Activated naive CD4-positive, alpha-beta T cell treated with anti-CD3 and anti-CD28 coated beads, Interleukin-2, amount 50 U/mL, for 16 hours (primary cell): ENCODE measurements at places on chromosomes 11 and 22.

DNA sequence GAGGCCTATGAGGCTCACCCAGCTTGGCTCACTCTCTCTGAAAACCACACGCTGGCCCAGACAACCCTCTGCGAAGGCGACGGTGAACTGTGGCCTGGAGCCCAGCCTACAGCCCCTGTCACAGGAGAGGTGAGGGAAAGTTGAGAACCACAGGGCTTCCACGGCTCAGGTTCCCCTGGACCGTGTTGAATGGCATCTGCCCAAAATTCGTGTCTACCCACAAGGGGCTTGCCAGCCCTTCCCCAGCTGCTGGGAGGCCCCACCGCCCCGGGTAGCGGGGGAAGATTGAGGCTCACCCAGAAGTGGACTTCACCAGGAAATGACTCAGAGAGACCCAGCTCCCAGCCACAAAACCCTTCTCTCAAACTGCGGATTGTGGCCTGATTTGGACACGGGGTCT lies 197.1 kb downstream of the CTTN start:
- no peak for DNase-seq

- DNase-seq, result no peak
These were observed 6.8 kb downstream of the TRPM5 start for GRCh38 chr11:2437516-2437915.

DNA sequence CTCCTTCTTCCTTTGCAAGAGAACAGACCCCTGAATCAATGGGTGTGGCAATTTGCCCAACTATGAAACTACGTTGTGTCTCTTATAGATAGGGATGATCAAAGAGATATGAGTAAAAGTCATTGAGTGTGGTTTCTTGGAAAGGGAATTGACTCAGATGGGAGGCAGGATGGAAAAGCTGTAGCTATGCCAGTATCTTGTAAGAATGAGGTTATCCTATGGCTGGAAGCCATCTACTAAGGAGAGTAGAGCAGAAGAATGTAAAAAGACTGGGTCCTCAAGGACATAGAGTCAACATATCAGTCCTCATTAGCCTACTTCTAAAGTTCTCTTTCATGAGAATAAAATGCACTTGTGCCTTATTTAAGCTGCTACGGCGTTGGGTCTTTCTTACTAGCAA lies 78.9 kb upstream of the POU2AF2 start:
- DNase-seq, result no peak

GRCh38 chr11:104246590-104246989 lies 82.6 kb upstream of the PDGFD start:
- no peak for DNase-seq

GRCh38 chr11:33444835-33445594 lies 187.8 kb downstream of the HIPK3 start:
- no peak for DNase-seq

GRCh38 chr11:82996966-82997606 lies 74.6 kb downstream of the RAB30 start:
- no peak for DNase-seq

DNA sequence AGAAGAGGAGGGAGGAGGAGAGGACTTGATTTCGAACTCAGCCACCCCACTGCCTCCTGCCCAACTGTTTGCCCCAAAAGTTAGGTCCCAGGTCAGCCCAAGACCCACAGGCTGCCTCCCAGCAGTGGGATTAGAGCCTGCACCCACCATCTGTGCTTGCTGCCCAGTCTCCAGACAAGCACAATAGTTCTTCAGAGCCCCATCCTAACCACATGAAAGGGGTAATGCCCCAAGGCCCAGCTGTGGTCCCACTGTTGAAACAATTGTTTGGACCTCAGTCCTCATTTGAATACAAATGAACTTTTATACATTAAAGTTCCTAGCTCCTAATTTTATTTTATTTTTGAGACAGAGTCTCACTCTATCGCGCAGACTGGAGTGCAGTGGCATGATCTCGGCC lies 5.4 kb upstream of the VPS51 start:
- DNase-seq, result no peak

- no peak for DNase-seq
These were observed 1.4 kb downstream of the FLRT1 start for GRCh38 chr11:64037027-64037634.

DNA sequence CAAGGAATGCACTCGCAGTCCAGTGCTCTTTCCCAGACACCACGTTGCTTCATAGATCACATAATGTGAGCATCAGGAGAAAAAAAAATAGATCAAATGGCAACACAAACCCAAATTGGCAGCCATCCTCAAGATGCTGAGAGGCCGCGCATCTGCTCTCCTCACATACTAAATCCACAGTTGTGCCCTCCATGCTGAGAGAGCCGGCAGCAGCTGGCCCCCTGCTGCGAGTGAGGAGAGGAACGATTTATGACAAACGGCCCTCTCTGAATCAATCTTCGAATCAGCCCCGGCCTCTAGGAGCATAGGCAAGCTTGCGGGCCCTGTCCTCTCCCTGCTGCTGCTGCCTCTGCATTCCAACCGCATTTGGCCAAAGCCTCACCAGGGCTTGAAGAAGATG lies 159.9 kb upstream of the TENM4 start:
- DNase-seq, result no peak

GRCh38 chr22:44566911-44567310 lies 68.9 kb upstream of the RTL6 start:
- no peak for DNase-seq

DNA sequence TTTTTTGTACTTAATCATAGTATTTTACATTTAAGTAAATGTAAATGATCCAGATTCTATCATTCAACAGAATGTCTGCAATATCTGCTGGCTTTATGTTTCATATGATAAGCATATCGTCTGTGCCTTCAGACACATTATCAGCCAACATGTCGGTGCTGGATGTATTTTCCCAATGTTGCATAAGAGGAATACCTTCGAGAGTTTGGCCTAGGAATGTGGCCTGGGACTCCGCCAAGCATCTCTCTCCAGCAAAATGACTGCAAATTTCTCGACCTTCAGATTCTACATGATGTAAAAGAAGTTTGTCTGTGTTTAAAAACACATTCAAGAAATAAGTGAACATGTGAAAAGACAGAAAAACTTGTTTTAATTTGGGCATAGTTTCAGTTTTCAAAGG lies 6.9 kb downstream of the BDNF start:
- DNase-seq, result no peak
